Cerebellum (tissue), 4 donors: ENCODE measurements at places on chromosomes 4 and X.

DNA sequence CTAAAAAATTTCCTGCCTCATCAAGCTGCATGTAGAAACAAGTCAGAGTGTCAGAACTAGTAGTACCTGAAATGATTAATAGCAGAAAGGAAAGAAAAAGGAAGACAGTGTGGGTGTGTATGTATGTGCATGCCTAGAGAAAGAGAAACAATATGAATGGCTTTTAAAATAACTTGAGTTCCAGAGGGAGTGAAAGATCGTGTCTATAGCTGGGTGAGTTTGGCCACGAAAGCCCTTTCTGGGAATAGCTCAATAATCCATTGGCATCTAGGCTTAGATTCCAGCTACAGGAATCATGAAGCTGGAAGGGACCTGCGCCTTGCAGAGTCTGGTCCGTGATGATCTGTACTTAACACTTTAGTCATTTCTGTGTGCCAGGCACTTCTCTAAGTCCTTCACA lies 195.6 kb downstream of the RAPGEF2 start:
- DNase-seq, result no peak

- no peak for DNase-seq
These were observed 1485.3 kb upstream of the TENM3 start for GRCh38 chr4:180757927-180758326.

DNA sequence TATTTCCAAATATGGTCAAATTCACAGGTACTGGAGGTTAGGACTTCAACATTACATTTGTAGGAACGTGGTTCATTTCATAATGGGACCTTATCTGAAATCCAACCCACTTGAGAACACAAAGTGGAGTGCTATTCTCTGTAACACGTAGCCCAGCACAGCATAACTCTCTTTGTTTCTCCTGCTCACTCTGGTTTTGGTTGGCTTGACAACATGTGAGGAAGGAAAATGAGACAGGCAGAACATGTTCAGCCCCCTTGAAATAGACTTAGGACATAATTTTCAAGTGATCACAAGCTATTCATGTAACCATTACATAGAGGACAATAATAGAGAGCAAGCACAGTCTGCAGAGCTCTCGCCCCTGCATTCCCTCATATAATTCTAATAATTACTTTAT lies 115.1 kb upstream of the SMIM10 start:
- DNase-seq, result no peak

DNA sequence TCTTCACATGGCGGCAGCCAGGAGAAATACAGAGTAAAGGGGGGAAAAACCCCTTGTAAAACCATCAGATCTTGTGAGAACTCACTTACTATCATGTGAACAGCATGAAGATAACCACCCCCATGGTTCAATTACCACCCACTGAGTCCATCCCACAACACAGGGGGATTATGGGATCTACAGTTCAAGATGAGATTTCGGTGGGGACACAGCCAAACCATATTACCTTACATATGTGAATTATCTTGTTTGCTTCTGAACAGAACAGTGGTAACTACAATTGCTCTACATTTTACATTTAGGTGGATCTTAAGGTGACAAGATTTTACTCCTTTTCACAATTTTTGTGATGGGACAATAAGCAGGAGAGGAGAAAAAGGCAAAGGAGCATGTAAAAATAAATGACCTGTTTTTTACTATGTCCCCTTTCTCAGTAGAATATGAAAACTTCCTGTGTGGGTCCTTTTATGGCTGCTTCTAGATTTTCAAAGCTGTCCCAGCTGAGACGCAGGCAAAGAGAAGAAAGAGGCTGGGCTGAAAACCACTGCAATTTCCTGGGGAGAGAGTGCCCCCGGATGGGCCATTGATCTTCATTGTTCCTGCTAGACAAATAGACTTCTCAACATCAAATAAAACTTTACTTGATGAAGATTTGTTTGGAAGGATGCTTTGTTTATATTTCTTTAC lies 45.9 kb upstream of the PGM2 start:
- no peak for DNase-seq

GRCh38 chrX:47264483-47265173 lies 31.8 kb downstream of the USP11 start:
- DNase-seq, result no peak
